ENCODE measurements at places on chromosomes 7 and 10.

- no peak for DNase-seq
Observed at GRCh38 chr10:123929791-123930190, 38.2 kb upstream of the CPXM2 start.

- DNase-seq, result no peak
Observed at GRCh38 chr10:132572545-132572937, 35.0 kb downstream of the INPP5A start.

GRCh38 chr7:129719980-129720732 is 108.6 kb downstream of the NRF1 start:
- no peak for DNase-seq

- no peak for DNase-seq
Observed at GRCh38 chr10:119252051-119252465, 44.7 kb downstream of the GRK5 start.

- DNase-seq, result no peak
Observed at GRCh38 chr10:27865221-27865635, 119.6 kb upstream of the MKX start.

DNA sequence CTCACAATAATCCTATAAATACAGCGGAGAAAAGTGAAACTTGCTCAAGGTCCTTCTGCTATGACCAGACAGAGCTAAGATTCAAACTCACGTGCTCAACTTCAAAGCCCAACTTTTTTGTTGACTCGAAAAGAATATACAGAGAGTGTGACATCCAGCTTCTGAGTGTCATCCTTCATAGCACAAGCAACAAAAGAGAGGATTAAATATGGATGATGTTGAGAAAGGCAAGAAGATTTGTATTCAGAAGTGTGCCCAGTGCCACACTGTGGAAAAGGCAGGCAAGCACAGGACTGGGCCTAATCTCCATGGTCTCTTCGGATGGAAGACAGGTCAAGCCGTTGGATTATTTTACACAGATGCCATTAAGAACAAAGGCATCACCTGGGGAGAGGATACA is 2.1 kb upstream of the FAM3C start:
- no peak for DNase-seq

DNA sequence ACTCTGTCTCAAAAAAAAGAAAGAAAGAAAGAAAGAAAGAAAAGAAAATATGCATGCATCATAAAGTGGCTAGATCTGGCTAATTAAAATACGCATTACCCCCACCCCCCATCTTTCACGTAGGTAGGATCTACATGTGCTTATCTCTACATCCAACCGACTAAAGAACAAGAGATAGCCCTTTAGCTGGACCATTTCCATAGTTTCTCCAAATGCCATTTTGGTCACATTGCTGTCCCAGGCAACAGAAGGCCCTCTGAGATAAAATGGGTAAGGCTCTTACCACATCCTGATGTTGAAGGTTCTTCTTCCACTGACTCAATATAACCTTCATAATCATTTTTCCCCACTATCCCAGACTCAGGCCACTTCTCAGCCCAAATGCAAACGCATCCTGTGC is 31.5 kb downstream of the PIK3AP1 start:
- no peak for DNase-seq

GRCh38 chr7:85997515-85997914 is 646.2 kb upstream of the GRM3 start:
- no peak for DNase-seq

GRCh38 chr7:37656913-37657530 is 26.5 kb upstream of the GPR141 start:
- DNase-seq, result no peak

- DNase-seq, result no peak
Observed at GRCh38 chr10:49431426-49431825, 35.5 kb upstream of the DRGX start.

GRCh38 chr7:22724861-22725260 is 2.1 kb upstream of the IL6 start:
- no peak for DNase-seq

GRCh38 chr10:72342911-72343310 is 11.8 kb downstream of the DNAJB12 start:
- DNase-seq, result no peak

DNA sequence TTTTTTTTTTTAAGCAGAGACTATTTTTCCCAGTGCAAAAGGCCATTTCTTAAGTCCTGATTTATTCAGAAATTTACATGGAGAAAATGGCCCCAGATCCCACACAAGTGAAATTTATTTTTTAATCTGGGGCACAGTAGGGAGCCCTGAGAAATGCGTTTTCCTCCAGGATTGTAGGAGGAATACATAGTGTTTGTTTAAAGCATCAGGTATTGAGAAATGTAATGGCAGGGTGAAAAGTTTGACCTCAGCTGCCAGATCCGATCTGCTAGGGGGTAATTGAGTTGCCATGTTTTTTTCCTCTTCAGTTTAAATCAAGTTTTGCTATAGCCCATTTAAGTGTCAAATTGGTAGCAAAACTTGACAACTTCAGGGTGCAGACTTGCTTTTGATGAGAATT is 110.0 kb downstream of the LRMDA start:
- no peak for DNase-seq

GRCh38 chr7:39265641-39266591 is 288.2 kb downstream of the POU6F2 start:
- no peak for DNase-seq

DNA sequence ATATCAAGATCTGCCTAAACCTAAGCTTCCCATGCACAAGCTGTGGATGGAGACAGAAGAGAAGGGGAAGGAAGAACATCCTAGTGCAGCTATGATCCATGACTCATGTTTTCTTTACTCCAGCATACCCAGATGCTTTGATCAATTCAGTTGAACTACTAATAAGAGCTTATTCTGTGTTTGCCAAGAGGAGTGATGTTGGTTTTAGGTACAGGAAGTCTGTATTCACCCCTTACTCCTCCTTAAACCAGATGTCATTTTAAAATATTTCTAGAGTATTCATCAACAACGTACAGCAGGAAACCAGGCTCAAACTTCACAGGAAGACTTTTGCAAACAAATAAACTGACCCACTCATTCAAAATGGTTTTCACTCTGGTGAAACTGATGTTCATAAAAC is 29.2 kb downstream of the PANK1 start:
- no peak for DNase-seq

DNA sequence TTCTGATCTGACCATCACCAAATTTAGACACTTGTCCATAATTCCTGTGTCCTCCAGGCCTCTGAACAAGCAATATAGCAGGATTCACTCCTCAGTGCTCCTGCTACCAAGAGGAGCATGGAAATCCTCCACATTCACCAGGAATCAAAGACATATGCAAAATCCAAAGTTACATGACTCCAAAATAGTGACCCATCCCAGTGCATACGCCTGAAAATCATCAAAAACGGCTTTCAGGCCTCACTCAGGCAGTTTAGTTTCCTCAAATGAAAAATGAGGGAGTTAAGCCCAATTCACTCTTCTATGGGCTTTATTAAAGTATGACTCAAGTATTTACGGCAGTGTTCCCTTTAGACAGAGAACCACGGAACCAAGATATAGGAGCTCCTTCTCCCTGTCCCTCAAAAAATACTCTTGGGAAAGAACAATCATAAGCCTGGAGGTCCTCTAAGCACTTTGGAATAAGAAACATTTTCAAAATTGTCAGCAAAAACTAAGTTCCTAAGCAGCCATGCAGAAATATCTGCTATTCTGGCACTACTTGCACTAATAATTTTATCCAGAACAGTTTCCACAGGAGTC is 240.7 kb downstream of the PARD3 start:
- DNase-seq, result no peak

- no peak for DNase-seq
Observed at GRCh38 chr7:30920021-30920583, 8.4 kb downstream of the AQP1 start.

DNA sequence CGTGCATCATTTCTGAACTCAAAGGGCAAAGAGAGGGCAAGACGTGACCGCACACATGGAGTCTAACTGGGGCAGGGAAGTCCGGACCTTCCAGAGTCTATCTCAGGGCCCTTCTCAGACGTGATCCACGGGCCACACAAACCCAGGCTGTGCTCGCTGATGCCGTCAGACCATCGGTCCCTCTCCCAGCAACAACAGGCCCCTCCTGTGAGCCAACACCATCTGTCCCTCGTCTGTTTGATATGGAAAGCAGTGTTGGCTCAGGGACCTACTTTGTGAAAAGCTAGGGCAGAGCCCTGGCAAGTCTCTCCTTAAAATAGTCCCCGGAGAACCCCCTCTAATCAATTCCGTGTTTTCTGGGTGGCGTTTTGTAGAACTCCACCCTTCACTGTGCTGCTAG is 208.8 kb downstream of the TCERG1L start:
- DNase-seq, result no peak

- no peak for DNase-seq
Observed at GRCh38 chr10:130023454-130024230, 59.6 kb upstream of the EBF3 start.

DNA sequence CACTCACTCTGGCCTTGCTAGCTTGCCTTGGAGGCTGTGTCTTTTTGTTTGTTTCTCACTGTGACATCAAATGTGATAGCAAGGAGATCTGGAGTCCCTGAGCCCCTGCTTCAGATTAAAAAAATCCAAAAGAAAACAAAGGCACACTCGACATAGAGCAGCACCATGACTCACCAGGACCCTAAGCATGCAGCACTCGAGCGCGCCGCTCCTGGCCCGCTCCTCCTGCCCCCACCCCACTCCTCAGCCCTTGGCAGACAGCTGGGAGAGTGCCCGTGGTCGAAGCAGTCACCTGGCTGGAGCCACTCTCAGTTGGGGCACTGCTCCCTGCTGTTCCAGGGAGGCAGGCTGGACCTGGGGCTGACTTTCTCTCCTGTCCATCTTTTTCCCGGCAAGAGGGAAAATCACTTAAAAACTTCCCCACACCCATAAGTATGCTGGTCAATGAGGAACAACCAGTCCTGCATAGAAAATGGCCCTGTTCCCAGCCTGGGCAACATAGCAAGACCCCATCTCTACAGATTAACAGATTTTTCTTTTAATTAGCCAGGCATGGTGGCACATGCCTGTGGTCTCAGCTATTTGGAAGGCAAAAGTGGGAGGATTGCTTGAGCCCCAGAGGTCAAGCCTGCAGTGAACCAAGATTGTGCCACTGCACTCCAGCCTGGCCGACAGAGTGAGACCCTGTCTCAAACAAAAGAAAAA is 128.4 kb downstream of the PAXIP1 start:
- no peak for DNase-seq

DNA sequence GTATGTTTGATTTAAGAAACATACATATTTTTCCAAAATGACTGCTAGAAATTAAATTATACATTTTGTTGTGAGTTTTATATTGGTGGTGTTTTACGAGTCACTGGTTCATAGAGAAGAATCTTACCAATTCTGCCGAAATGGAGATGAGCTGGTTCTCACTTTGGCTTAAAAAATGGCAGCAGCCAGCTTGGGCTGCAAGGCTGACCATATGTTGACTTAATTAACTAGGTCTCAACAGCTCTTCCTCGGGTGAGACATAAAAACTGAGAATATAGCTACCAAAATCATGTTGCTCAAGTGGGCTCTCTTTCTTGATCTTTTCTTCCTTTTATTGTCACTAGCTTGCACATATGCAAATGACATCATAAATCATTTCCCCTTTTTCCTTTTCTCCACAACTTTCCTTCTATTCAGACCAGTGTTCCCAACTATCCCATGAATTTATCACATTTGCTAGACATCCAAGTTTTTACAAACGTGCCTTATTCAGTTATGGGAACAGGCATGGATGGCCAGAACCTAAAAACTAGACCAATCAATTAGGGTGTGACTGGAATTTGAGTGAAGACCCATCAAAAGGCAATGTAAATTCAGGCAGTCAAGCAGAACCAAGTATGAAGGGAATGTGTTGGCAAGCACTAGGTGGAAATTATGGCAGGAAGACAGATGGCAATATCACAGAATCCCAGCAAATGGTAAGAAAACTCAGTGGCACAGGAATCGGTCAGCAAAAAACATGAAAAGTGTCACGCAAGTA is 6.4 kb upstream of the TSPAN12 start:
- no peak for DNase-seq

DNA sequence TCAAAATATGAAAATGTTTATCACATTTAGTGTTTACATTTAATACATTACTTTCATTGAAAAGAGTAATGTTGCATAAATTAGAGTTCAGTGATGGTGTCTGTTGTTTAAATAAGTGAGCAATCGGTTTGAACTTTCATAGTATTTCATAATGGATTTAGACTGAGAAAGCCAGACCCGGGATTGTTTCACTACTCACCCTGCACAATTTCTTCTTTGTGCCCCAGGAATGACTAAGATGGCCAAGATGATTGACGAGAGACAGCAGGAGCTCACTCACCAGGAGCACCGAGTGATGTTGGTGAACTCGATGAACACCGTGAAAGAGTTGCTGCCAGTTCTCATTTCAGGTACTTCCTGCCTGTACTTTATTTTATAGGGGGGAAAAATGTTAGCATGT is 74.6 kb downstream of the VCL start:
- no peak for DNase-seq

GRCh38 chr7:8136051-8136730 is 125.8 kb downstream of the ICA1 start:
- no peak for DNase-seq

- no peak for DNase-seq
Observed at GRCh38 chr7:105779856-105780780, 96.3 kb downstream of the ATXN7L1 start.

DNA sequence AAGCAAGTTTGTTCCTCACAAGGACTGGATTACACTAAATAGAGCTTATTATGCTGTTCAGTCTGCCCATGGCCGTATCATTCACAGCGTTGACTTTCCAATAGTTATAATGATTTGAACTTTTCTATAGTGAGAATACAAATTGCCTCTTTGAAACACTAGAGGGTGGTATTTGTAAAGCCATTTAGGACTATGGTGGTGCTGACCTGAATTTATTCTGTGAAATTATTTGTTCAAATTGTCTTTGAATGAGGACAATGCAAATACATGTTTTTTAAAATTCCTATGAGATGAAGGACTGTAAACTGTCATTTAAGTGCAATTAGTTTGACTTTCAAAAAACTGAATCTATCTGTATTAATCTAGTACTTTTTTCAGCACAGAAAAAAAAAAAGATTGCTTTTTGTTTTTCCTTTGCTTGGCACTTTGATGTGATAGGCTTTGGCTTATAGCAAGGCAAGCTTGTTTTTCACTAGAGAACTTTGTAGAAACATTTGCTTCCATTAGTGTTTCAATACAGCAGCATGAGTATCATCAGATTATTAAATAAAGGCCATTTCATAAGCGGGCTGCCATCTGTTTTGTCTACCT is 122.7 kb upstream of the TMEM229A start:
- DNase-seq, result peak; percentile 6

DNA sequence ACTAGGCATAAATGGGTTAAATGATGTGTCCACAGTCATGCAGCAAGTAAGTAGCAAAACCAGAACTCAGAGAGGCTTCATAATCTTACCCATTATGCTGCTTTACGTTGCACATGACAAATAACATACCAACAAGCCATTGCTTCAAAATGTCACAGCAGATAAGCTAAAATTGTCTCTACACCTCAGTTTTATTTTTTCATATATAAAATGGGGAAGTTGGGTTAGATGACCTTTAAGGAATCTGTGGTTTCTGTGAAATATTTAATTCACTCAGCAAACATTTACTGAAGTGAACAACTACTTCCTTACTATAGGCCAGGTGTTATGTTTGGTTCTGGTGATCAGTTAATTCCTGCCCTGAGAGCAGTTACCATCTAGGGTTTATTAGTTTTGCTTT is 2.2 kb upstream of the ASCC1 start:
- DNase-seq, result peak; percentile 7

- no peak for DNase-seq
Observed at GRCh38 chr7:538764-539685, 19.4 kb upstream of the PDGFA start.

Measured in KG1 (cell line).